Motor neuron (in vitro differentiated cells): ENCODE measurements at places on chromosomes 13 and 19.

DNA sequence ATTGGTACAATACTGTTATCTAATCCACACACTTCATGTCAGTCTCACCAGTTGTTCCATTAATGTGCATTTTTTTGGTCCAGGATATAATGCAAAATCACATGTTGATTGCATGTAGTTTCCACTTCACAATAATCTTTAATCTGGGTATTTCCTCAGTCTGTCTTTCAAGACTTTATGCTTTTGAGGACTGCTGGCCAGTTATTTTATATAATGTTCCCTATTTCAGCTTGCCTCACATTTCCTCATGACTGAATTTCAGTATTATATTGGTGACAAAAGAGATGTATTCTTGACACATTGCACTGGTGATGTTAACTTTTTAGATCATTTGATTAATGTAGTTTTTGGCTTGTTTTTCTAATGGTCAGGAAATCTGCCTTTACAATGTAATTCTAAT is 368.3 kb downstream of the IRS2 start:
- ATAC-seq, result no peak

GRCh38 chr13:28338742-28339141 is 156.2 kb downstream of the FLT1 start:
- ATAC-seq, result no peak

DNA sequence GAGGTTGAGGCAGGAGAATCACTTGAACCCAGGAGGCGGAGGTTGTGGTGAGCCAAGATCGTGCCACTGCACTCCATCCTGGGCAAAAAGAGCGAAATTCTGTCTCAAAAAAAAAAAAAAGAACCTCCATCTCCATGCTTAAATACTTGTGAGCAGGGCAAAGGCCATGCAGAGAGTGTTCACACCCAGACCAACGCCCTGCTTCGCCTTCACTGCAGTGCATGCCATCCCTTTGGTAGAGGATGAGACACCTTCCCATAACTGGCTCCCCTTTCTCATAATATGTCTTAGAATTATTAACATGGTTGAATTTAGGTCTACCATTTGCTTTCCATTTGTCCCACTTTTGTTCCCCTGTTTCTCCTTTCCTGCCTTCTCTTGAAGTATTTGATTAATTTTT is 15.4 kb downstream of the BBC3 start:
- no peak for ATAC-seq

DNA sequence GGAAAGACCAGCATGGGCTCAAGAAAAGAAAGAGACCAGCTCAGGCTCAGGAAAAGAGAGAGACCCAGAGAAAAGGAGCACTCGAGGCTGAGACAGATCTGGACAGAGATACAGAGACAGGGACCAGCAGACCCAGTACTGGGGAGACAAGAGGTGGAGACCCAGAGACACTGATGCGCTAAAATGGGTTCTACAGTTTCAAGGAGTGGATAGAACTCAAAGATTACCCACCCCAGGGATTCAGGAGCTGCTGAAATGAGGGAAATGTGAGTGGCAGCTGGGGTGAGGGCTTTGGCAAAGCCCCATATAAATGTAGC is 609 bp upstream of the ZSCAN18 start:
- ATAC-seq, result no peak

DNA sequence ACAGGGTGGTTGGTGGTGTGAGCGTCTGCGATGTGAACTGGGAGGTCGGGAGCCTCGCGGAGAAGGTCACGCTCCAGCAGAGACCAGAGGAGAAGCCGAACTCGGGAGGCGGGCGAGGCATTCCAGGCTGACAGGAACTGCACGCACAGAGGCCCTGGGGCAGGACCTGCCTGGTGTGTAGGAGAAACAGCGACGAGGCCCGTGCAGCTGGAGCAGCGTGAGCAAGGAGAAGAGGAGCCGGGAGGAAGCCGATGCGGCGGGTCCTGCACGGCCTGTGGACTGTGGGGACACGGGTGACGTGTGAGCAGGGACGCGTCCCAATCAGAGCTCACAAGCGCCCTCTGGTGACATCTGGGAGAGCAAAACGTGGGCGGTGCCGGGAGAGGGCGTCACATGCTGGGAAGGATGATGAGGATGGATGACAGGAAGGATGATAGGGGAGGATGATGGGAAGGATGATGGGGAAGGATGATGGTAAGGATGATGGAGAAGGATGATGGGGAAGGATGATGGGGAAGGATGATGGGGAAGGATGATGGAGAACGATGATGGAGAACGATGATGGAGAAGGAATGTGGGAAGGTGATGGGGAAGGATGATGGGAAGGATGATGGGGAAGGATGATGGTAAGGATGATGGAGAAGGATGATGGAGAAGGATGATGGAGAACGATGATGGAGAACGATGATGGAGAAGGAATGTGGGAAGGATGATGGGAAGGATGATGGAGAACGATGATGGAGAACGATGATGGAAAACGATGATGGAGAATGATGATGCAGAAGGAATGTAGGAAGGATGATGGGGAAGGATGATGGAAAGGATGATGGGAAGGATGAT is 16.1 kb upstream of the MADCAM1 start:
- ATAC-seq, result peak; percentile 59
